ENCODE measurements at places on chromosomes 1 and 21.

DNA sequence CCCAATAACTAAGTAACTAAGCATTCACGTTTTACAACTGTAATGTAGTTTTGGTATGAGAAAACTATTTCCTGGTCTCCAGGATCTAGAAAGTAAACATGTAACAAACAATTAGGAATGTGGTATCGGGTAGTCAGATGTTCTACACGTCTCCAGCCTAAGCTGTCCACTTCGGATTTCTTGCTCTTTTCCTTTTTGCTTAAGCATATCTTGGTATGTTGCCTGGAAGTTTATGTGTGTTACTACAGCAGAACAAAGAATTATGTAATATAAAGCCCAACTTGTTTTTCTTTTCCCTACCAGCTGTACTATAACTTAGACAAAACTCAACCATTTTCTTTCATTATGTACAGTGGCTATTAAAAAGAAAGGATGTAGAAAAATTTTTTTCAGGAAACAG lies 20.4 kb upstream of the WARS2 start:
- DNase-seq, result no peak

DNA sequence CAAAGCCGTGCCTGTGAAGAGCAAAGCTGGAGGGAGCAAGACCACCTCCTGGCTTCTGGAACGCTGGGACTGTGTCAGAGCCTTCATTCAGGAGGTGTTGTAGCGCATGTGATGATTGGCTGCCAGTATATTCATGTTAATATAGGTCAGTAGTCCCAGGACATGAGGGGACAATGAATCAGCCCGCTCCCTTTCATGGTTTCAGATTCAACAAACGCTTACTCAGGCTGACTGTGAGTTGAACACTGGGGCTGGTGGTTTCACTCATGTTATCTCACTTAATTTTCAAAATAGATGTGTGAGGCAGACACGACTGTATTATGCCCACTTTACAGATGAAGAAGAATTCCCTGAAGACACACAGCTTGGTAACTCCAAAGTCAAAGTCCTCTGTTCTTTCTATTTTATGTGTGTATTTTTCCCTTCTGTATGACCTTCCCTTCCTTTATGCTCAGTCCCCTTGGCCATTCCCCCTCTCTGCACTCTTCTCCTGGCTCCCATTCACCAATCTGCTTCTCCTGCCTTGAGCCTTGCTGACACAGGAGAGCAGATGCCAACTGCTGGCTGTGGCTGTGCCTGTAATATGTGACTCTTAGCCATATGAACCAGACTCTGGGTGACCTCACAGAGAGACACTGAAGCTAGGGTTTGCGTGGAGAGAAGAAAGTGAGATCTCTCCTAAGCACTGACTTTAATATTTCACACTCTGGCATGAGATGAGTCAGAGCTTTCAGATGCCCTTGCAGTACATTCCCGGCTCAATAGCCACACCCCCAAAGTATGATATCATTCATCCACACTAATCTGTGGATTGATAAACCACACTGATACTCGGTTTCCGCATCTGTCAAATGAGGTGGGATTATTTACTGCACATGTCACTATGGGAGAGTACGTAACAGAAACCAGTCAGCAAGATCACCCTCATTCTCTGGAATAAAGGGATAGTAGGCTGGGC lies 31.4 kb upstream of the KIRREL1 start:
- DNase-seq, result no peak

DNA sequence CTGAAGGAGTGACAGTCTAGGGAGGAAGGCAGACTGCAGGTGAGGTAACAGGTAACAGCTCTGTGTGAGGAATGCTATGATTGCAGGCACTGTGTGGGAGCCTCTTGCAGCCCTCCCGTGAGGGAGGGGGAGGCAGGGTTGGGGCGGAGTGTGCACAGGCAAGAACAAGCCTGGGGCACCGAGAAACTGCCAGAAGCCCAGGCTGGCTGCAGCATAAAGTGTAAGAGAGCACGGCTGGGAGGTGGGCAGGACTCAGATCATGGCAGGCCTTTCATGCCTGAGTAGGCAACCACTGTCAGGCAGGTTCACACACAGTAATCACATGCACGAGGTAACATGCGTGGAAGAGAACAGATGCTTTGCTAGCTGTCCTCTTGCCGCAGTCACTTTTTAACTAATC lies 11.3 kb upstream of the RHEX start:
- no peak for DNase-seq

GRCh38 chr1:200041337-200042118 lies 14.0 kb downstream of the NR5A2 start:
- no peak for DNase-seq

DNA sequence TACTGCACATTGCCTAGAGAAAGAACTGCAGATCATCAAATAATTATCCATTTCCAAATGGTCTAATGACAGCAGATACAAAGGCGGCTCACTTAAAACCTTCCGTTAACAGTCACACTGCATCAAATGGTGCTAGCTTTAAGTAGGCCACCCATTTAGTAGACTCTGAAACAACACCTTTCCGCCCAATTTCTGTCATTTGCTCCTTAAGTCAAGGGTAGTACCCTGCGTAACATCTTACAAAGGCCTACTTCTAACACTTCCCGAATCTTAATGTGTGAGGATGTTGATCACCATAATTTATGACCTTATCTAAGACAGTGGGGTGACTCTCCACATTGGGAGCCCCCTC lies 692 bp upstream of the RALGPS2 start:
- DNase-seq, result no peak

Measured in stimulated activated CD4-positive, alpha-beta T cell treated with anti-CD3 and anti-CD28 coated beads, Interleukin-2, amount 100 ng/mL, for 24 hours (primary cell).